Brain pericyte (primary cell): ENCODE measurements at places on chromosomes 3 and 15.

- no peak for DNase-seq
Measured at GRCh38 chr3:120198305-120198878, 86.6 kb downstream of the GPR156 start.

DNA sequence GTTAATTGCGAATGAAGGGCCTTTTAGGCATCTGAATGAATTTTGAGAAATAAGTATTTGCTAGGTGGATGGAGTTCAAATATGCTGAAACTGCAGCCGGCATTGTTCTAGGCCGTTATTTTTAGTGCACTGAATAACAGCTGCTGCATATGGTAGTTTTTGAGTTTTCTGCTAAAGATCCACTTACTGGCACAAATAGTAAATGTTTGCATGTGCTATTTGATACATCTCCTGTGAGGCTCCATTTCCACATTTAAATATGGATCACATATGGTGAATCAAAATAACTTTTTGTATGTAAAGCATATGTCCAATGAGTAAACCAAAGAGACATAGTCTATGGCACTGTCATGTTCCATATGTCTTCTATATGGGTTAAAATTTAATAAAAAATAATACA, 56.7 kb upstream of the CNTN4 start:
- DNase-seq = no peak

DNA sequence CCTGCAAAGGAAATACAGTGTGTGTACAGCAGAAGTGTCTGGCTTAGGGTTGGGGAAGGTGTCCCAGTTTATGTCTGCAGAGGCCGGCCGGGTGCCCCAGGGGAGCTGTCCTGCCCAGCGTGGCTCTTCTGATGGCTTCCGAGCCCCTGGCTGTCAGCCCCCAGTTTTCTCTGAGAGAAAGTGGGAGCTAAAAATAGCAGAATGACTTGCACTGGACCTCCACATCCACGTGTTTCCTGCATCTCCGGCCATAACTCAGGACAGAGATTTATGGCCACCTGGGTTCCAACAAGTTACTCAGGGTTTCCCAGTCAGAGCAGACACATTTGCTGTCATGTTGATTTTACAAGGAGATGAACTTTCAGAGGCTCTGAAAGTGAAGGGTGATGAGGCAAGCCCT, 192.0 kb downstream of the ATP10A start:
- no peak for DNase-seq

DNA sequence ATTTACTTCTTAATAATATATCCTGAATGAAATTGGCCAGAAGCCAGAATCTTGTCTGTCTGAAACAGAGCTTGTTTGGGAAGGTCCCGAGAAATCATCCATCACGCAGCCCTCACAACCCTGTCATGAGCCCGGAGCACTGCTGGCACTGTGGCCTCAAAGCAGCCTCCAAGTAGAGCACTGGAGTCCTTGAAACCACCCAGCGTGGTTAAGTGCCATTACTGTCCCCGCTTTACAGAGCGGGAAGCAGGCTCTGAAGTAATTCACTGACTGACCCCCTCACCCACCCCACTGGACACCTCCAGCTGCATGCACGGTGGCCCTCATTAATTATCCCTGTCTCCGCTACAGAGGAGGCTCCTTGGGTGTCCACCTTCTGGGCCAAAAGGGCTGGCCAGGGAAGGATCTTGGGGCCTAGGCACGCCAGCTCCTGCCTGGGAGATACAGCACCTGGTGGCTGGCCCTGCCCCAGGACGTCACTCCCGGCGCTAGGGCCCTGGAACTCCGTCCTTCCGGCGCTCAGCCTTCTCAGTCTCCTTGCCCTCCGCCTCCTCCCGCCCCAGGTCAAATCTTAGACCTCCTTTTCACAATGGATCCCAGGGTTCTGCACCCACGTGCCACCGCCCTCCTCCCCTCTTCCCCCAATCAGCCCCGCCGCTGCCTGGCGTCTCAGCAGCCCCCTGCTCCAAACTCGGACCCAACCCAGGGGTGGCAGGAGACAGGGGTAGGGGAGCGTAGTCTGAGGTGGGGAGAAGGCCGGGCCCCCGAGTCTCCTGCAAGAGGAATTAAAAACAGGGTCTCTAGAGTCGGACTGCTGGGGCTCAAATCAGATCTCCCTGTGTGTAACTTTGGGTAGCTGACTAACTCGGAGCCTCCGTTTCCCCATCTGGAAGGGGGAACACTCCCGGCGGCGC, 1.1 kb downstream of the TKT start:
- DNase-seq = no peak

DNA sequence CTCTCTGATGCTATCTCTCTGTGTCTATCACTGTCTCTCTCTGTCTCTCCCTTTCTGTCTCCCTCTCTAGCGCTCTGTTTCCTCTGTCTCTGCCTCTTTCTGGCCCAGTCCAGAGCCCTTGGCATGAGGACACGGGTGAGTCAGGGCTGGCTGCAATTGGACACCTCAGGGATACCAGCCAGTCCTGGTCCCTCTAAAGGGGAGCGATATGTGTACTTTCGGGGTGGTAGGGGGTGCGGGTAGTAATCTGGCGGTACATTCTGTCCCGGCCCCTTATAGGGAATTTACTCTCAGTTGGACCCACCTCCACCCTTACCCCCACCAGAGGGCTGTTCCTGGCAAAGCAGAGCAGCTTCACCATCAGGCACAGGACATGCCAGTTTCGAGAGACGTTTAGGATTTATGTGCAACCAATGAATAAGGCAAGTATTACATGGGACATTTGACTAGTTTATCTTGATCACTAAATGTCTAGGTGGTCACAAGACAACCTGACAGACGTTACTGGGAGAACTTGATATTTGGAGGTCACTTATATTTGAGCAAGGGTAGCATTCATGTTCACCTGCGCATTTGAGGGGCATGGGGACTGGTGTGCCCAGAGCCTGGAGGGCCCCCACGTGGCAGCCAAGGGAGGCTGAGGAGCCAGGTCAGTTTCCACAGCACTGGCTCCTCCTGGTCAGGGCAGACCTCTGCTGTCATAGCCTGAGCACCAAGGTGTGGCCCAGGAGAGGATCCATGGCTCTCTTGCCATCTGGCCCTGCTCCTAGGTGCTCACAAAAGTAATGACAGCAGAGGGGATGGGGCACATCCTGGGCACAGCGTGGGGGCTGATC, 256.1 kb downstream of the PLCL2 start:
- no peak for DNase-seq

DNA sequence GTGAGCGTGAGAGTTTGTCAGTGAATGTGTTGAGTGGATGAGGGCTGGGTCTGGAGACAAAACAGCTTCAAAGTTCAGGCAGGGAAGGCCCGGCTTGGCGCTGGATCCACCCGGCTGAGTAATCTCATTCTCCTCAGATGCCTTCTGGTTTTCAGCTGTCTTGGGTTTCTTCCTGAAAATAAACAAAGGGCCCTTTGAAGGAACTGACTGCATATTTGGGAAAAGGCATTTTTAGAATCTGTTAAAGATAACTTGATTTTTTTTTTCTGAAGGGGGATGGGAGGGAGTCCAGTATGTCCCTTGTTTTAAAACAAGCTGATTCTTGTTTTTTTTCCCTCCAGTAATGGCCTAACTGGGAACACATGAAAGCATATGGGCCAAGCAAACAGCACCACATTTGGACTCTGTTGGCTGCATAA, 86.4 kb downstream of the TIGIT start:
- peak; percentile 46 for DNase-seq

GRCh38 chr15:32799936-32800535, 82.2 kb downstream of the GREM1 start:
- no peak for DNase-seq

- DNase-seq = no peak
Measured at GRCh38 chr3:79097964-79098660, 669.7 kb downstream of the ROBO1 start.

- DNase-seq = no peak
Measured at GRCh38 chr3:153038779-153039178, 123.2 kb upstream of the RAP2B start.

- DNase-seq = no peak
Measured at GRCh38 chr15:90886291-90886614, 1.9 kb downstream of the FES start.
